ENCODE measurements at places on chromosomes 7 and 10.

DNA sequence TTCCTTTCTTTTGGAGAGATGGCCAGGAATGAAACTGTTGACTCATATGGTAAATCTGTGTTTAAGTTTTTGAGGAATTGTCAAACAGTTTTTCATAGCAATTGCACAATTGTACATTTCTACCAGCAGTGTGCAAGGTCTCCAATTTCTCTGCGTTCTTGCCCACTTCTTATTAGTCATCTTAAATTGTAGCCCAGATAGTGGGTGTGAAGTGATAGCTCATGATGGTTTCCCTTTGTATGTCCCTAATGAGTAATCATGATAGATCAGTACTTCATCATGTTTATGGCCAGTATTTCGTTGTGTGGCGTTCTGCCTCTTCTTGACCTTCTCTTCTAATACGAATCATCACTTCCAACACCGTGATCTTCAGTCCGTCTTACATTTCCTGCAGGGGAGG lies 136.3 kb downstream of the DOCK1 start:
- no peak for DNase-seq

- no peak for DNase-seq
These were observed 47.8 kb upstream of the NKX2-3 start for GRCh38 chr10:99484626-99485581.

DNA sequence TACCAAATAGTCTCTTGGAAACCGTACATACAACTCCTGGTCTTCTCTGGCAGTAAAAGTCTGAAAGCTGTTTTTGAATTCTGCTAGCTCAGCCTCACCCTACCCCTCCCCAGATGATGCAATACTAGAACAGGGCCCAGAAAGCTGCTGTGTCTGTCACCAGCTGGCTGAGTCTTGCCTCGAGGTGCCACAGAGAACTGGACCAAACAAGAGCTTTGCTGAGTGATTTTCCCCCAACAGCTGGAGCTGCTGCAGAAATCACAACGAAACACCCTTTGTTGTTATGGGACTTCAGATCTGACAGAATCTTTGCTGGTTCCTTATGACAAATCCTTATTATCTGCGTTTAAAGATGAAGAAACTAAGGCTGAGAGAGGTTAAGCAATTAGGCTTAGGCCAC lies 134.1 kb downstream of the SPAG6 start:
- DNase-seq = no peak

DNA sequence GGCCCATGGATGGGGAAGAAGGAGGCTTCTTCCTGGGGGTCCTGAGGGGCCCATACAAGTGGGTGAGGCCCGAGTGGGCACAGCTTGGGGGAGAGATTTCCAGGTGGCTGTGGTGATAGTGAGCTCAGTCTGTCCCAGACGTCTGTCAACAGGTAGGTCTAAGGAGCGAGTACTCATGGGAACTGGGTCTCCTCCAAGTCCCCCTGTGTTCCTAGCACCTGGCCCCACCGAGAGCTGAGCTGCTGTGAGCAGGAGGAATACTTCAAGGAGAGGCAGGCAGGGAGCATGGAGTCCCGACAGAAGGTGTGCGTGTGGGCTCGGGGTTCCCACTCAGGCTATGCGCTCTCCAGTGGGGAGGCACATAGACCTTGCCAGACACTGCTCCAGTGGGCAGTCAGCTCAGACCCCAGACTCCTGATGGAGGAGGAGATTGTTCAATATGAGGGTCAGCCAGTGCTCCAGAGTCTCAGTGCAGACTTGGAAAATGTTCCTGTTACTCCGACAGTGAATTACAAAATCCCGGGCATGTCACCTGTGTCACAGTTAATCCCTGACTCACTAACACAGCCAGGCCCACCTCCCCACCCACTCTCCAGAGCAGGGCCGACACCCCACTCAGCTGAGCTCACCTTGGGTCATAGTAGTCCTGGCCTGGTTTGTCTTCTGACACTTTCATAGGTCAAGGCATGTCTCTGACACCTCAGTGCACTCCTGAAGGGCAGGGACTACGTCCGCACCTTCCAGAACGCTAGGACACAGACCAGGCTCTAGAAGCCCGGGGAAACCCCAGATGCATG lies 28.2 kb upstream of the C10orf53 start:
- no peak for DNase-seq

- DNase-seq = no peak
These were observed 26.8 kb upstream of the ZNF746 start for GRCh38 chr7:149524394-149524793.

DNA sequence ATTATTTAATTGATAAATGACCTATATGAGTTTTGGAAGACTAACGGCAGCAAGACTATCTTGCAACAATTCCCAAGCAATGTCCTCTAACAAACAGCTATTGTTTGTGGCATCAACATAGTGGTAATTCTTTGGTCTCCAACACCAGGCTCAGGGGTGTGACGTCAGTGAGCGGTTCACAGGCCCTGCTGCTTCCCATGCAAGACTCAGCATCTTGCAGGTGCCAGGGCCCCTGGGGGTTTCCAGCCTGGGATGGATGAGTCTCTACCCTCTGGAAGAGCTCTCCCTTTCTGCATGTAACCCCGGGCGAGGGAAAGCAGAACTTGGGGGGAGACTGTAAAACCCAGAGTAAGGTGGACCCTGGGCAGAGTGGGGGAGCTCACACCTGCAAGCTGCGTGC lies 164.7 kb downstream of the ACTR3B start:
- no peak for DNase-seq

GRCh38 chr7:112481121-112481736 lies 438 bp downstream of the LSMEM1 start:
- no peak for DNase-seq

DNA sequence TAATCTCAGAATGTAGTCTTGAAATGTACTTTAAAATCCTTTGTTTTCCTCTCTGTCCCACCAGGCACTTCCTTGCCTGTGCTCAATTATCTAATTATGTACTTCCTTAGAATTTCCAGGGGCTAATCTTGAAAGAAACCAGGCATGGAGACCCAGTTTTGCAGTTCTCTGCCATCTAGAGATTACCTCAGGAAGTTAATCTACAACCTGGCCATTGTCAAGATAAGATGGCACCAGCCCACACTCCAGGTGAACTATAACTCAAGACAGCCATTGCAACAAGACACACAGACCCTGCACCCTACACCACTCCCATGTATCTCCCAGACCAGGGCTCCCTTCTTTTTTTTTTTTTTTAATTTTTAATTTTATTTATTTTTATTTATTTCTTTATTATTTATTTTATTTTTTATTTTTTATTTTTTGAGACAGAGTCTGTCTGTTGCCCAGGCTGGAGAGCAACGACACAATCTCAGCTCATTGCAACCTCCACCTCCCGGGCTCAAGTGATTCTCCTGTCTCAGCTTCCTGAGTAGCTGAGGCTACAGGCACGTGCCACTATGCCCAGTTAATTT lies 85.9 kb upstream of the TRIM24 start:
- no peak for DNase-seq

DNA sequence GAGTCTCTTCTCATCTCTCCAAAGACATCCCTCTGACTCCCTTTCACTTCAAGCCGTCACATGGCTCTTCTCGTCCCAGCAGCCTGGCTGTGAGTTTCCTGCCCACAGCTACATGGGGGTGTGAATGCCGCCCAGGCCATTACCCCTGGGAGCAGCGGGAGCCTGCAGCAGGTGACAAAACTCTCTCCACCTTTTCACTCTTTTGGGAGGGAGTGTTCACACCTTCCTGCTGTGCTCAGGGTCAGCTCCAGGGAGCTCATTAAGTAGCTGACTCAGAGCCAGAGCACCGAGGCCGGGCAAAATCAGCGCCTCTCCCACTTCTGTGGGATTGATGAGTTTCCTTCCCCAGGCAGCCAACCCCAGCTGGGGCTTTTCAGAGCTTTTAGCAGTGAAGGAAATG lies 271.3 kb downstream of the TYW1 start:
- no peak for DNase-seq

GRCh38 chr7:85498031-85498430 lies 311.2 kb upstream of the SEMA3D start:
- no peak for DNase-seq

- peak; percentile 46 for DNase-seq
These were observed at the start of gene SEPHS1 for GRCh38 chr10:13348216-13349017. TSS of gene SEPHS1 (minus strand) at chr10:13348293. CDS start at chr10:13344950, 3,343 bp downstream.

GRCh38 chr7:26224359-26224758 lies 22.8 kb downstream of the CBX3 start:
- no peak for DNase-seq

DNA sequence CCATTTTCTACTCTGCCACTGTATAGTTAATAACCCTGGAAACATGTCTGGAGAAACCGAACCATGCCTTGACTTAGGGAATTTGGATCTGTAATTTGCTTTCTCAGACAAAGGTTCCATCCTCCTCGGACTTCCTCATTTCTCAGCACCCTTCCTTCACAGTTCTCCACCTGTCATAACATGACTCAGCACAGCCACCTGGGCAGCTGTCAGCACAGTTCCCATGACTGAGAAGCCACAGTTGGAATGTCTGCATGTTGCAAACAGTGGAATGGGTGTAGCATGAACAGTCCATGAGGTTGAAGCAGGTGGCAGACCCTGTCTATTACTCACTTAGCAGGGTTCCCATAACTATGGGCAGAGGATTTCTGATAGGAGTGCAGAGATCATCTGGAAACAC lies 634 bp upstream of the OR9A4 start:
- no peak for DNase-seq

DNA sequence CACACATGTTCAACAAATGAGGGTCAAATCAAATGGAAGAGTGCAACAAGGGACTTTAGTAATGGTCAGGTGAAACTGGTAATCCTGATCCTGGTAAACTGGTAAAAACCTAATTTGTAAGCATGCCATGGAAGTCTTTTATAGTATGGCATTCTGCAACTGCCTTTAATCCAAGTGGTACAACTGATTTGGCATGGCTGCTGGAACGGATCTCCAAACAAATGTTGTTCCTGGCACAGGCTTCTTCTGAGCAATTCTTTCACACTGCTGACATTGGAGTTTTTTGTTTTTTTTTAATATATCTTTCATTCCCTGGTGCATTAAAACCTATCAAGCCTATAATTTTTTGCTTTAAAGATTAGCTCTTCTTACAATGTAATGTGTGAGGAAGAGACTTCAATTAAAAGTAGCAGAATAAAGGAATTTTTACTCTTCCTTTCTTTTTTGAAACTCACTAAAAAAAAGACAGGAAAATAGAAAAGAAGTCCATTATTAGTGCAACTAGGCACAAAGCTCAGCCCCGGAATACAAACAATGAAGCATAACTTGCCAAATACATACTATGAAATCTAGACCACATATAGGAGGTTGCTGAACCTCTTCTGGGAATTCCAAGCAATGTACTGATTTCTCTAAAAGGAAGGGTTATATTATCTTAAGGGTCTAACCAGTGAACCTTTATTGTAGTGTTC lies 79.3 kb upstream of the OIT3 start:
- DNase-seq = no peak

DNA sequence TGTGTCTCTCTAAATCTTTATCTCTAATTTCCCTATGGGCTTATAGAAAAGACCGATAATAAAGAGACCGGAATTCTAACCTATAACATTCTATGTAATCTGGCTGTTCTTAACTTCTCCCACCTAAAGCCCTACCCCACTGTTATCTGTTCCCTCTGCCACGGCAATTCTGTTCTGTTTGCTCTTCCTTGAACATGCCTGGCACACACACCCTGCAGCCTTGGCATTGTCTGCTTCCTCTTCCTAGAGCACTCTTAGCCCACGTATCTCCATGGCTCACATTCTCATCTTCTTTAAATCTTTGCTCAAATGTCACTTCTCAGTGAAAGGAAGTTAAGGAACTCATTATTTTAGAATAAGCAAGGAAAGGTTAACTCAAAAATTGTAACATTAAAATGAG lies 309.2 kb downstream of the GPR158 start:
- no peak for DNase-seq

DNA sequence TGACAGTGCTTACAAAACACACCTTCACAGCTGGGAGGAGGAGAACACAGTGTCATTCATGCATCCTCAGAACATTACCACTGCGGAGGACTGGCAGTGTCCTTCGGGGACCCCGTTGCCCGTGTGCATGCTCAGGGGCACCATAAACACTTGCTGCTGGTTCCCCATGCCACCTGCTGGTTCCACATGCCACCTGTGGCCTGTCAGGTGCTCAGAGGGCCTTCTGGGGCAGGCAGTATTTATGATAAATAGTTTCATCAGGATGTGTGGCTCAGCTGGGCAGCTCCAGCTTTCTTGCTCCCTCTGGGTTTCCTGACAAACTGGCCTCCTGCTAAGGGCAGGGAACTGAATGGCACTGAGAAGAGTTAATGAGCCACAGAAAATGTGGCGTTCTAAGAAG lies 32.1 kb downstream of the CELF2 start:
- DNase-seq = no peak

GRCh38 chr10:132967540-132967939 lies 25.2 kb upstream of the CFAP46 start:
- DNase-seq = no peak

- DNase-seq = no peak
These were observed 38.7 kb downstream of the PLXNA4 start for GRCh38 chr7:132537456-132538145.

- DNase-seq = no peak
These were observed 3.3 kb downstream of the GOLGA7B start for GRCh38 chr10:97852840-97853405.

- DNase-seq = no peak
These were observed 43.8 kb upstream of the SEMA3D start for GRCh38 chr7:85230623-85231022.

DNA sequence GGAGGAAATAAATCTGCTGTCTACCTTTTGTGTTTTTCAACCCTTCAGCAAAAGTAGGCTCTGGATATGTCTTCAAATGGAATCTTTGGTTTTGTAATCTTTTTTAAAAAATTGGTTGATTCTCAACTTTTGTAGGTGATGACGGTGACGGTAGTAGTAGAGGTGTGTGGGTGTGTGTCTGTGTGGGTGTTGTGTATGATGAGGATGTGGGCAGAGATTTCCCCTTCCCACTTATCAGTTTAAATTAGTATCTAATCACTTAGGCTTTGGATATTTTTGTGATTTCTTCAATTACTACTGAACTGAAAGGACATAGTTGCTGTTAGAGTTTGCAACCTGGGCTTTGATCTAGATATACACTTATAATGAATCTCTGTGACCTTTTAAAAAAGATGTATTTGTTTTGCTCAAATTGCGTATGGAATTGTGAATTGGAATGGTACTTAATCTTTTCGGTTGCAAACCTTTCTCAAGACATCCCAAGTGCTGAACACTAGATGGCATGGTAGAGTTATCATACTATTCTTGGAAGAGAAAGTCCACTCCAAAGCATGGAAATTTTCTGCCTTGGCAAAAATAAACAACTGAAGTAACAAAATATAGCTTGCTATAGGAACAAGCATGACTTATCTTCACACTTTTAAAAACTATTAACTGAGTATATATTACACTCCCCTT lies 51.9 kb upstream of the A1CF start:
- DNase-seq = no peak

- DNase-seq = no peak
These were observed 74.0 kb downstream of the TLL2 start for GRCh38 chr10:96439725-96440124.

Data from stimulated activated CD8-positive, alpha-beta memory T cell treated with anti-CD3 and anti-CD28 coated beads, Interleukin-7, amount 100 ng/mL, for 1 hour (primary cell).